ENCODE measurements at places on chromosomes 5 and 9.

DNA sequence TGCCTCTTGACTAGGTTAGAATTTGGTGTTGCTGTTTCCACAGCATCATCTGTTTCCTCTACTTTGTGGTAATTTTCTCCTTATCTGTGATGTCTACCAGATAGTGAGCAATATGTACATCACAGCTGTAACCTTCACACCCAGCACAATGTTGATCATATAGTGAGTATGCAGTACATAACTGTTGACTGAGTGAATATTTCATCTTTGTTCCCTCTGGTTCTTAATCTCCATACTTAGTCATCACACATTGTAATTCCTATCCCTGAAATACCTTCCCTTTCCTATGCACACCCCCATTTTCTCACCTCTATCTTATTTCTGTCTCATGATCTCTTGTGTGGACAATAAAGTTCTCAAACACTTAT lies 115.9 kb downstream of the KIF4B start:
- no peak for DNase-seq

- no peak for DNase-seq
Measured at GRCh38 chr5:139856714-139857113, 61.1 kb downstream of the PSD2 start.

GRCh38 chr5:170075696-170076095 lies 30.0 kb upstream of the FOXI1 start:
- DNase-seq = no peak

DNA sequence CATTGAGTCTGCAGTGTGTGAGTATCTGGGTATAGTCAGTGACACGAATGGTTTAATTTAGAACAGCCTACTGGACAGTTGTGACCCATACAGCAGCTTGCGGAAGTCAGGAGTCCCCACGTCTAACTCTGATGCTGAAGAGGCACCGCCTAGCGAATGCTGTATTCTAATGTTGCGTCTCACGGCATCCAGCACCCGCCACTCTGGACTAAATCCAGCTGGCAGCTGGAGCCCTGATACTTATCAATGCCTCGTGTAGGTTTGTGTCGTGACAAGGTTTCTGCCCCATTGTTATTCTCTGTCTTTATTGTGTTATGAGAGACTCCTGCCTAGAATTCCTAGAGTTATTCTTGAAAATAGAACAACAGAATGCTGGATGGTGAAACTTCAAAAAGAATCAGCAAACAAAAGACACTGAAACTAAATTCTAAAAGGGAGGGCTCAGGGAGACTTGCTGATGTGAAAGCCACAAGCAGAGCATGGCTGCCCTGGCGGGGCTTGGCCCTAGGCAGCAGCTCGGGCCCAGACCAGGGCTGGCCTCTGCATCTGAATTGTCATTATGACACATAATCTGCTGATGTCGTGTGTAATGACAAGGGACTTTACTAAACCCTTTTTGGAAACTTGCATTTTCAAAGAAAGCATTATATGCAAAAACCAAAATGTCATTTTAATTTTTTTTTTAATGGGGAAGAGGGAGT lies 123.5 kb upstream of the ICE1 start:
- DNase-seq = no peak

GRCh38 chr5:122653087-122654017 lies 121.5 kb upstream of the SNX2 start:
- DNase-seq = no peak

DNA sequence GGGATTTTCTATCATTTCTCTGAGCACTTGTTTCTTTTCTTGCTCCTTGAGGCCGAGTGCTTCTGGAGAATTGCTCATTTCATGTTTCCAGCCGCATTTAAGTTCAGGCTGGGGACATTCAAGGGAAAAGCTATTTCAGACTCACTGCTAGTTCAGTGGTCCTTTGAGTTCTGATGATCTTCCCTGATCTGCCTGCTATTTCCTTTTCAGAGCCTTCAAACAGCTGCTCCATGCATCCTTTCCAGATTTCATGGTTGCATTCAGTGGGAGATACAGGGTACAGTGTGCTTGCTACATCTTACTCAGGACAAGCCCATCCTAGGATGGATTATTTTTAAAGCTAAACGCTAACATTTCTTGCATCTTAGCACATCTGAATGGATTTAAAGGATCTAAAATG lies 14.7 kb downstream of the NDUFS4 start:
- DNase-seq = no peak

DNA sequence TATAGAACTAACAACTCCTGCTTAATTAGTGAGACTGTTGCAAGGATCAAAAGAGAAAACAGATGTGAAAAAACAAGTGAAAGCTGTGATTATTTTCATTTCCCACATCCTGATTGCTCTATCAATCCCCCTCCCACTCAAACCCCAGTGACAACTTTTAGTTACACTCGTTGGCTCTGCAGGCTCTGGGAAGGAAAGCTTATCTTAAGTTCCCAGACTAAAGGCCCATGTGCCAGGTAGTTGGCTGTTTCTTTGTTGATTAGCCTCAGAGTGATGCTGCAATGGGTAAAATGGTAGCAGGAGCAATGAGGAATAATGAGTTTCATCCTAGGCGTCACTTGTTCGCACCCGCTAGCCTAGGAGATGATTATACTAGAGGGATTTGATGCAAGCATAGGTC lies 133.3 kb upstream of the IFNE start:
- DNase-seq = no peak

GRCh38 chr9:97682242-97682641 lies 14.9 kb downstream of the XPA start:
- no peak for DNase-seq

DNA sequence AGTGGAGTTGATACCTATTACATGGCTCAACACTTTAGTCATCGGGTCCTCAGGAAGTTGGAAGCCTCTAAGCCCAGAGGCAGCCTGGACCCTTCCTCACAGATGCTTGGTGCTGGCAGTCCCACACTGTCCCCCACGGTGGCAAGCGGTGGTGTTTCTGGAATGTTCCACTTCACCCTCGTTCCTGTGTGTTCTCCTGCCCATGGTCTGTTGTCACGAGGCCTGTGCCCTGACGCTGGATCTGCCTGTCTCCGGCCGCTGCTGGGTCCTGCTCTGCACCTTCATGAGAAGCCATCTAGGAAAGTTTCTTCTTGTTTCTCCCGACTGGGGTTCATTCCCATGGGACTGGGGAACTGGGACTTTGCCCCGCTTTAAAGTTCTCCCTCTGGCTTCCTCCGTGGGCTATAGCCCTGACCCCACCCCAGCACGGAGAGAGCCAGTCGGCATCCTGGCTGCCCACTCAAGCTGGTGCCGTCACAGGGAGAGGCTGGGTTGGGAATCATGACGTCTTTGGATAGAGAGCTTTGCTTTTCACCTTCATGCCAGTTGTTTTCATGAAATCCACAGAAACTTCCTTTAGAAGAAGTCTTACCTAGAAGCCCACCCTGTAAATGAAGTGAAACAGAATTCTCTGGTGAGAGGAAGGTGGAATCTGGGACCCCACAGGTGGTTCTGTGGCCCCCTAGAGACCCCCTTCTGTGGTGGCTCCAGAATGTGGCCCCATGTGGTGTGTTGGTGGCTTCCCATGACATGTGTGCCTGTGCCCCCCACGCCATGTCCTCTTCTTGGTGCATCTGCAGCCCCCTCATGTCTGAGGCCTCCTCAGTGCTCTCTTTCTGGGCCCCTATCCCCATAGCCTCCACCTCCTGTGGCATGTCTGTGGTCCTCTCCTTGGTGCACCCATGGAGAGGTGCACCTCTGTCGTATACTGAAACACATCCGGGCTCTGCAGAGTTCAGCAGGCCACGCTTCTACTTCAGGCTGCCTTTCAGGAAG lies 43.8 kb downstream of the TRIP13 start:
- DNase-seq = no peak

- DNase-seq = no peak
Measured at GRCh38 chr5:64486163-64486562, 19.7 kb upstream of the RGS7BP start.

DNA sequence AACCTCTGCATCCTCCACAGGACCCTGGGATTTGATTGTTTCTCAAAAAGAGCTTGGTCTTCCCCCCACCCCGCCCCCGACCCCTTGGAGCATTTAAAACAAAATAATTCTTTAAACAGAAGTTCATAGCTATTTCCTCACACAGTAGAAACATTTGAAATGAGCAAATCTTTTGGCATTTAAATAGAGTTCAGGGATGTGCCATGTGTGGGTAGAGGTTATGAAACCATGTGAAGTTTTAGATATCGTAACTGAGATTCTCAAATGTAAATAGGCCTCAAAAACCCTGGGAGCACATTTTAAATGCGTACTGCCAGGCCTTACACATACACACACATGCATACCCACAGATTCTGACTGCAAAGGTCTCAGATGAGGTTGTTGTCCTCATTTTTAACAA lies 66.5 kb downstream of the EPB41L4B start:
- DNase-seq = no peak

DNA sequence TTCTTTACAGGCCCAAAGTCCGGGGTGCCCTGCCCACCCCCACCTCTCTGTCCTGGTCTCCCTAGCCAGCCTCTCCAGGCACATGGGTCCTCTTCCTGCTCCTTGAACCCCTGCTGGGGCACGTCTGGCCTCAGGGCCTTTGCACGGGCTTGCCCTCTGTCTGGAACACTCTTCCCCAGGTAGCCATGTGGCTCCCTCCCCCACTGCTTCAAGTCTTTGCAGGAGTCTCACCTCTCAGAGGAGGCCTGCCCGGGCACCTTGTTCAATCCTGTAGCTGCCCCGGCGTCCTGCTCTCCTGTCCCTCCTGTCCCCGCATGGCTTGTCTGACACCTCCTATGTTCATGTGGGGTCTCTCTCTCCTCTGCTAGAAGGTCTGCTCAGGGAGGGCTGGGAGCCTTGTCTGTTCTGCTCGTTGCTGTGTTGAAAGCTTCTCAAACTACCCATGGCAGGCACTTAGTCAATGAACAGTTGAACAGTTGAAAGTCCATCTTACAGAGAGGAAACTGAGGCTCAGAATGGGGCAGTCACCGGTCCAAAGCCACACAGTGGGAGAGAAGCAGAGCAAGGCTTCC lies 241.4 kb downstream of the PBX3 start:
- no peak for DNase-seq

All from Ammon's horn (tissue), 1 donor.